Hair follicle dermal papilla cell (primary cell): ENCODE measurements at places on chromosomes 2 and 18. TPM values are rescaled to one million over a fixed set of nuclear protein-coding genes. Genes with fewer than 3 reads are reported as not detected.

COMMD1 gene
- 40.2 and 40.9 TPM in 2 replicates for total RNA-seq

SERPINB4 gene
- not detected in 2 replicates for total RNA-seq

PRKAG3 gene
- total RNA-seq = 0.16 TPM in 1 of 2 replicates, not detected in the other

RIT2 gene
- total RNA-seq = not detected in 2 replicates

SLC23A3 gene
- 0.85 and 1.5 TPM in 2 replicates for total RNA-seq

FOXI3 gene
- not detected in 2 replicates for total RNA-seq

MAP3K19 gene
- total RNA-seq = not detected in 2 replicates

PKP4 gene
- 61.1 and 84.4 TPM in 2 replicates for total RNA-seq

CAMKMT gene
- 7.5 and 9.1 TPM in 2 replicates for total RNA-seq

GAREM1 gene
- 3.0 and 3.7 TPM in 2 replicates for total RNA-seq

RAPH1 gene
- 26.4 and 27.1 TPM in 2 replicates for total RNA-seq

UCN gene
- total RNA-seq = 0.81 and 0.85 TPM in 2 replicates

CERS6 gene
- 19.0 and 21.0 TPM in 2 replicates for total RNA-seq

IL36RN gene
- not detected in 2 replicates for total RNA-seq

BOLL gene
- total RNA-seq = not detected in 2 replicates

EGR4 gene
- 0.12 TPM in 1 of 2 replicates, not detected in the other for total RNA-seq

ZBTB7C gene
- total RNA-seq = not detected in 2 replicates
